Activated CD4-positive, alpha-beta T cell treated with anti-CD3 and anti-CD28 coated beads, Interleukin-2, amount 50 U/mL, for 4 hours (primary cell): ENCODE measurements at places on chromosomes 1 and 21.

GRCh38 chr1:243470502-243470901 is 214.7 kb downstream of the SDCCAG8 start:
- no peak for DNase-seq

GRCh38 chr1:76158126-76158525 is 83.6 kb downstream of the ST6GALNAC3 start:
- no peak for DNase-seq

GRCh38 chr1:27583479-27583878 is 20.5 kb downstream of the AHDC1 start:
- no peak for DNase-seq

GRCh38 chr1:65232461-65232990 is 76.8 kb upstream of the DNAJC6 start:
- DNase-seq, result no peak

- peak; percentile 1 for DNase-seq
These were observed 15.8 kb downstream of the OR14I1 start for GRCh38 chr1:248686815-248687214.

GRCh38 chr1:22848405-22848804 is 124.3 kb downstream of the LACTBL1 start:
- no peak for DNase-seq

DNA sequence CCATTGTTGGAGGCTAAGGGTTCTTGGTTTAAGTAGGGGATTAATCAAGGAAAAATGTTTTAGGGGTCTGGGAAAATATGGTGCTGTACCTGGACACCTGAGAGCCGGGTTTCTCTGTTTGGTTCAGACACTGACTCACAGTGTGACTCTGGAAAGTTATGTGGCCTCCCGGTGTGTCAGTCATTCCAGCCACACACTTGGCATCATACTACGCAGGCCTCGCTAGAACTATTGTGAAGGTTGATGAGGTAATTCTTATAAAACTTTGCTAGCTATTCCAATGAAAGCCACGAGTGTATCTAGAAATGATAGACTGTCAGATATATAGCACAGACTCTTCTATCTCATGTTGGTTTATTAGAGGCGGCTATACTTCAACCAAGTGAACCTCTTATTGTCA is 4.8 kb upstream of the CAMSAP2 start:
- no peak for DNase-seq

- DNase-seq, result no peak
These were observed 12.1 kb upstream of the SELENBP1 start for GRCh38 chr1:151384584-151384983.

GRCh38 chr1:151915061-151915686 is 5.9 kb upstream of the THEM4 start:
- DNase-seq, result no peak

DNA sequence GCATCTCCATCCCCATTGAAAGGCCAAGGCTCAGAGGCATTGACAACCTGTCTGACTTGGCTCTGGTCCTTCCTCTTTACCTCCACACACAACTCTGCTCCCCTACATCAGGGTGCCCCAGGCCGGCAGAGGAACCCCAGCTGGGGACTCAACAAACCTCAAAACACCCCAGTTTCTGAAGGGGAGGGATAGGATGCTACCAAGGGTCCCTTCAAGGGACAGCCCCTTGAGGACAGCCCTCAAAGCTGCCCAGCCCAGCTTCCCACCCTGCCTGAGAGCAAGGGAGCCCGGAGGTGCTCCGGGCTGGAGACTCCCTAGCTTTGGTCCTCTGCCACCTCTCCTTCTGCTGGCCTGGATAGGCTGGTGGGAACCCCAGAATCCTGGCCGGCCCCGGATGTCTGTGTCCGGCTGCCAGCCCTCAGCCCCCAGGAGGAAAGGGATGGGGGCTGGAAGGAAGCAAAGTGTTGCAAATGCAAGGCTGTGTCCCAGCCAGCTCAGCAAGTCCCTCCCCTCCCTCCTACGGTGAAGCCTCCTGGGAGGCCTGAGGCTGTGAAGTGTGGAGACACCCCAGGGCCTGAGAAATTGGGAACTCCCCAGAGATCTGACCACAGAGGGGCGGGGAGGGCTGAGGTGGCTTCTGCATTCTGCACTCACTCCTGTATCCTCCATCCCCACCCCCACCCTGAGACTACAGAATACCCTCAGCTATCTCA is 1.1 kb upstream of the MARCKSL1 start:
- DNase-seq, result peak; percentile 37

- no peak for DNase-seq
These were observed 14.9 kb downstream of the ETS2 start for GRCh38 chr21:38820471-38821239.

- DNase-seq, result no peak
These were observed 91.8 kb downstream of the CHD1L start for GRCh38 chr1:147334292-147334691.

- DNase-seq, result no peak
These were observed 195.0 kb downstream of the GIPC2 start for GRCh38 chr1:78240755-78241154.

DNA sequence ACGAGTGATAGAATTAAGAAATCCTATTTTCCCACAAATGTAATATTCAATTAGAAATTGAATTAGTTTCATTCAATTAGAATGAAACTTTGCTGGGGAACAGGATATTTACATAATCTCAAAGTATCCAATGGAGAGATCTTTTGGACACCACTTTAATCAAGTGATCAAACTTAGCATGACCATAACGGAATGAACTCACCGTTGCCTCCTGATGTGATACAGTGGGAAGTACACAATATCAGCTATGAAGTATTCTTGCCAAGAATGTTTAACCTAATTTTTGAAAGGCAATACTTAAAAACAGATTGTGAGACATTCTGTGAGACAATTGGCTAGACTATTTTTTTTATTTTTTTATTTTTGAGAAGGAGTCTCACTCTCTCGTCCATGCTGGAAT is 16.6 kb downstream of the CDKN2C start:
- DNase-seq, result no peak

DNA sequence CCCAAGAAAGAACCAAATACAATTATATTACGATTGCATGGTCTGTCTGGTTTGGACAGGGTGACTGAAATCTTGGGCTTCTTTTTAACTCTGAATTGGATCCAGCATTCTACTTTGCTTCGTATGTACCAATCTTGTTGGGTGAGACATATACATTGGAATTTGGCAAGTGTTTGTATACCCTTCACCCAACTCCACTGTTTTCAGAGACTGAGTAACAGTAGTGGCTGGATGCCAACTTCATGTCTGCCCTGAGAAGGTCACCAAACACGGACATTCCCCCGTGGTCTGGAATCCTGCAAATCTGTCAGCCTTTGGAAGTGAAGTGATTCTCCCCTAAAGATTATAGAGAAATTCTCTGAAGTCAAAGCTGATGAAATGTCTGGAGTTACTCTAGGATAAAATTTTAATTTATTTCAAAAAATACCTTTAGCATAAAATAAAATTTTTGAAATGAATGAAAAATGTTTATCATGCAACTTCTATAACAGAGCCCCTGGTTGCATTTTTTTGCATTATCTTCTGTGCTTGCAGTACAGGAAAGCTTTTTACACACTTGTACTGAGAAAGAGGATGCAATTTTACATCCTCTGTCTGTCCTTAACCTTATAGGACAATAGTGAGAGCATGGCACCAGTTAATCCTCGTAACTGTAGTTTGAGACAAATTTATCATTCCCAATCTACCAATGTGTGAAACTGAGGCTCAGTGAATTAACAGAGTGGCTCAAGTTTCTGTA is 201.8 kb downstream of the DISC1 start:
- no peak for DNase-seq

- no peak for DNase-seq
These were observed 25.9 kb downstream of the KCNA2 start for GRCh38 chr1:110580244-110580643.

- no peak for DNase-seq
These were observed 7.4 kb downstream of the HECTD3 start for GRCh38 chr1:45003741-45004140.

DNA sequence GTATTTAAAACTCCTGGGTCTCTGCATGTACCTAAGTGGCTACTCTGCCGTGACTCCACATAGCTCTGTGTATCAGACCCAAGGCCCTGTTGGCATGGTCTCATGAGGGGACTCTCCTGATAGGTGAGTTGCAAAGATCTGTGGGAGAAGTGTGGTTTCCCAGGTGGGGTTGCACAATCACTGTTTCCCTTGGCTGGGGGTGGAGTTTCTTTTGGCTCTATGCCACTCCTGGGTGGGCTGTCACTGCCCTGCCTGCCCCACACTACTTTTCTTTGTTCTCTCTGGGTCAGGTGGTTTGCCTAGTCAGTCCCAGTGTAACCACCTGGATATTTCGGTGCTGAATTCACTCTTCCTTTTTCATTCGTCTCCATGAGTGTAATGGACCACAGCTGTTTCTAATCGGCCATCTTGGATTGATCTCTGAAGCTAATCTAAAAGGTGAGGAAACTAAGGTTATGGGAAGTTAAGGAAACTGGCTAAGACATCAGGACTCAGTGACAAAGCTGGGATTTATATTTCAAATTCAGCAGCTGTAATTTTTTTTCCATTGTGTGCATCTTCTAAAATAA is 97.1 kb upstream of the CACYBP start:
- DNase-seq, result no peak

- no peak for DNase-seq
These were observed 34.9 kb downstream of the TRIM67 start for GRCh38 chr1:231196728-231197127.

DNA sequence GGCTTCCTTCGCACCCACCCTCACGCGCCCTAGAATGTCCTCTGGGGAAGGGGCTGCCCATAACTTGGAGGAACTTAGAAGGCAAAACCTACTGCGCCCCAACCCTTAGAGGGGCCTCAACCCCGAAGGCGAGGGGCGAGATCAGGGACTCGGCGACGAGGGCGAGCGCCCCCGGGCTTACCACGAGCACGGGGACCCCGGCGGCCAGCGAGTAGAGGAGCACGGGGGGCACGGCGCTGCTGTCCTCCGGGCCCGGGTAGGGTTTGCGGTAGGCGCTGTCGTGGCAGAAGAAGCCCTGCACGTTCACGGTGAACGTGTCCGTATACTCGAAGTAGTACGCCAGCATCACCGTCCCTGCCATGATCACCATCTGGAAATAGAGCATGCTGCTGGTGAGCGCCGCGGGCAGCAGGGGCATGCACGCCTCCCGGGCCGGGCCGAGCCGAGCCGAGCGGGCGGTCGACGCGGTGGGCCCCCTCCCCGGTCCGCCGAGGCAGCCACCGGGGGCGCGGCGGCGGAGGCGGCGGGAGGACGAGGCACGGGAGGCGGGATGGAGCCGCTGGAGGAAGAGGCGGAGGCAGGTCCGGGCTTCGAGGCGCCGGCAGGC is 304 bp downstream of the PLPPR5 start:
- DNase-seq, result peak; percentile 8

GRCh38 chr1:40310983-40311642 is 6.0 kb downstream of the COL9A2 start:
- DNase-seq, result no peak

DNA sequence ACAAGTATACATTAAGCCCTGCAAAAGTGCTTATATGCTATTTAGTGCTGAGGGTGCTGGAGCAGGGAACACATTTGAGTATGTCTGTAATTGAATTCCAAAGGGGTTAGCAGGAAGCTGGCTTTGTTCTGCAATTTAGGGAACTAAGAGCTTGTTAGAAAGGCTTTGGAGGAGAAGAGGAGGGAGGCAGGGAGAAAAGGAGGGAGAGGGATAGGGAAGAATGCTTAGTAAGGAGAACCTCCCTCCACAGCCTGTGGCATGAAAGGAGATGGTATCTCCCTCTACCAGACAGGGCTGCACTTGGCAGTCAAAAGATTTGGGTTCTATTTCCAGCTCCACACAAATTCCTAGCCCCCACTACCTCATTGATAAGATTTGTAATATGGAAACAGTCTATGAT is 217.8 kb downstream of the DAB1 start:
- no peak for DNase-seq

GRCh38 chr1:229880271-229881170 is 186.5 kb upstream of the GALNT2 start:
- no peak for DNase-seq

GRCh38 chr21:32467291-32467690 is 54.8 kb downstream of the EVA1C start:
- DNase-seq, result no peak

- peak; percentile 13 for DNase-seq
These were observed 788 bp upstream of the EDEM3 start for GRCh38 chr1:184755226-184756065.

- no peak for DNase-seq
These were observed 47.3 kb downstream of the ITGB3BP start for GRCh38 chr1:63475761-63476160.

DNA sequence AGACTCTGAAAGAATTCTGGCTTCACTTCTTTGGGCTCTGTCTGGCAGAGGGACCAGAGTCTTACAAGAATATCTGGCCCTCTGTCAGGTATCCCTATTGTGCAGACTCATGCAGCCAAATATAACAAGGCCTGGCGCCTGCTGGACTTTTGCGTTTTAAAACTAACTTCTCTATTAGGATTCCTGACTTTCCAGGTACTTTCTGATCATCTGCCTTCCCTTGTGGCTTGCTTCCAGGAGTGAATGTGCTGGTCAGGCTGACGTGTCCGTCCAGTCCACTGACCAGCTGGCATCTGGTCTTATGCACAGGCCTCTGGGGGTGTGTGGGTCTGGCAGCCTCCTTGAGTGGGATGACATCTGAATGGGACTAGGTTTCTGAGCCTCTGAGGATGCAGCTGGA is 8.6 kb upstream of the RAB29 start:
- DNase-seq, result no peak

DNA sequence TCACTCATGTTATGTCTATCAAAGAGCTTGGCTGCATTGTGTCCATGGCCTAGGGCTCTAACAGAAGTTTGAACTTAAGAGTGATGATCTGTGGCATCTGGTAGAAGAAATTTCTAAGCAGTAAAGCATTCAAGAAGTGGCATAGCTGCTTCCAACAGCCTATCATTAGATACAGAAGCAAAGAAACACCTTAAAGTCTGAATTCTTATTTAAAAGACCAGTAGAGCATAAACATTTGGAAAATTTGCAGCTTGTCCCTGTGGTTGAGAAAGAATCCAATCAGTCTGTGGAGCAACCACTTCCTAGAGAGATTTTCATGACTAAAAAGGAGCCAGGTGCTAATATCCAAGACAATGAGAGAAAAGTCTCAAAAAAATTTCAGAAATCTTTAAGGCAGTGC is 165.5 kb downstream of the SNX7 start:
- no peak for DNase-seq

- DNase-seq, result peak; percentile 56
These were observed 6.1 kb downstream of the SKI start for GRCh38 chr1:2233997-2234761.

DNA sequence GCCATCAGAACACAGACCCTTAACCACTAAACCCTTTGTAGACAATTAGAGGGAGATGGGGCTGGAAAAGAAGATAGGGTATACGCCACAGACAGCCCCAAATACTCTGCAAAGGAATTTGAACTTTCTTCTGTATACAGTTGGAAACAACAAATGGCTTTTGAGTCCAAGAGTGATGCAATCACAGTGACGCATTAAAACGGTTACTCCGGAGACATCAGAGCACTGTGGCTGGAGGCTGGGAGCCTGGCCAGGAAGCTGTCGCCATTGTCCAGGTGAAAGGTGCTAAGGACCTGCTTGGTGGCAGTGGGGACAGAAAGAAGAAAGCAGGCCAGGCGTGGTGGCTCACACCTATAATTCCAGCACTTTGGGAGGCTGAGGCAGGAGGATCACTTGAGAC is 4.2 kb downstream of the FLAD1 start:
- no peak for DNase-seq
